ENCODE measurements at places on chromosomes 1 and 21.
A peak's percentile ranks its signal among the peaks of the same experiment; 100 is the strongest.

DNA sequence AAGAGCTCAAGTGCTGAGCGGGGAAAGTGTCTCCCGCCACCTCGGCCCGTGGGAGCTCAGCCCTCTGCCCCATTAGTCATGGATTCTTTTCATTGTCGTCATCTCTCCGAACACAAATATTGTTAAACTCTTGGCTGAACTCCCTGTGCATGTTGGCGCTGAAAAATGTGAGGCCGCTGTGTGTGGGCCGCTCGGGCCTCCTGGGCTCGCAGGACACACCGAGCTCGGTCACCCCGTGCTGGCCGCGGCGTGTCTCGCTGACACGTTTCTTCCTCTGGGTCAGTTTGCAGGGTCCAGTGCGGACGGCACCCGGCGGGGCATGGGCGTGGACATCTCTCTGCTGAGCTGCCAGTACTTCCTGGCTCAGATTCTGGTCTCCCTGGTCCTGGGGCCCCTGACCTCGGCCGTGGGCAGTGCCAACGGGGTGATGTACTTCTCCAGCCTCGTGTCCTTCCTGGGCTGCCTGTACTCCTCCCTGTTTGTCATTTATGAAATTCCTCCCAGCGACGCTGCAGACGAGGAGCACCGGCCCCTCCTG is 25.6 kb downstream of the SLC45A1 start:
- no peak for DNase-seq

- no peak for DNase-seq
Observed at GRCh38 chr1:112502826-112503225, 5.9 kb upstream of the WNT2B start.

DNA sequence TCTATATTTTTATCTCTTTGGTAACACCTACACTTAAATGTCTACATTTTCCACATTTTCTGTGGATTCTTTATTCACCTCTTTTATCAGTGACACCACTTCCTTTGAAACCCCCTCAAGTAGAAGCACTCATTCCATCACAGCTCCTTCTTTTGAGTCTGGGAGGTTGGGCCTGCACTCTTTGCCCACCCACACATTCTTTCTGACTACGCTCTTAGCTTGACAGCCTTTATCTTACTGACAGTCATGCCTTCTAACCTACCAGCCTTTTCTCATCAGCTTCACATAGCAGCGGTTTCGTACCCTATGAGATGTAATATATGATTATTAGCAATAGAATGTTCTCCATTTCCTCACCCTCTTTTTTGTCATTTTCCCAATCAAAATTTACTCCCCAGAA is 151.9 kb downstream of the TNFSF18 start:
- DNase-seq: no peak

DNA sequence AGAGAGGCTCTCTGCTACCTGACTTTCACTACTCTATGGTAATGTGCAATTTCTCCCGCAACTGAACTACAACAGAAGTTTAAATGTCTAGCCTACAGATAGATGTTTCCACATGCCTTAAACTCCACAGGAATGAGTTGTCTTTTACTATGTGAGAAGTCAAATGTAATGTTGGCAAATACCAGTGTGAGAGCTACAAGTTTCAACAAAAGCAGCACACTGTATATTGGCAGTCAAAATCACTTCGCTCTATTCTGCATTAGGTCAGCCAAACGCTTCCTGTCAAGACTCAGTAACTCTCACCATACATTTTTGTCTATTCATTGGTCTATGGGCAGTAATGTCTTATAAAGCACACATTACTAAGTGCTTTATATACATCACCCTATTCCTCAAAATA is 41.9 kb downstream of the LUZP1 start:
- no peak for DNase-seq

- no peak for DNase-seq
Observed at GRCh38 chr1:244361764-244362473, 89.8 kb downstream of the ADSS2 start.

- no peak for DNase-seq
Observed at GRCh38 chr1:68317543-68317942, 85.2 kb upstream of the WLS start.

DNA sequence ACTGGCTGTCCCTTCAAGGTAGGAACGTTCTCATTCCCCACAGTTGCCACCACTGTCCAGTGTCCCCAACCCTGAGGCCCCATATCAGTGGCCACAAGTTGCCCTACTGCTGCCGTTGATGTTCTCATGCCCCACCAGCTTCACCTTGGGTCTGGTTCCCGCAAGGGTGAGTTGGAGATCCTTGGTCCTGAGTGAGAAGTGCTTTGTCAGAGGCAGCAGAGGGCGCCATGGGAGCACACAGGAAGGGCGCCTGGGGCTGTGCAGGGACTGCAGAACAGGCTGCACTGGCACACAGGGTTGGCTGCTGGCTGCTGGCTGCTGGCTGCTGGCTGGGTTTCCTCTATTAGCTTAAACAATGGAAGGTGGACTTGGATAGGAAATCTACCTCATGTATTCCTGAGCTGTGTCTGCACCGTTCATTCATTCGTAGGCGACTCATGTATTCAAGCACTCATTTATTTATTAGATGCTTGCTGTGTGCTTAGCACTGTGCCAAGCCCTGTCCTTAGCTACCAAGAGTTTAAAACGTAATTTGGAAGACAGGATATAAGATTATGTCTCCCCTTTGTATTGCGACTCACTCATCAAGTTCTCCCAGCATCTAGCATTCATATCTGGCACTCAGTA is 2.1 kb upstream of the S100A9 start:
- DNase-seq: peak; percentile 89

- DNase-seq: no peak
Observed at GRCh38 chr1:36328713-36329112, 5.3 kb upstream of the EVA1B start.

GRCh38 chr1:157301477-157302198 is 163.4 kb upstream of the ETV3 start:
- DNase-seq: no peak

DNA sequence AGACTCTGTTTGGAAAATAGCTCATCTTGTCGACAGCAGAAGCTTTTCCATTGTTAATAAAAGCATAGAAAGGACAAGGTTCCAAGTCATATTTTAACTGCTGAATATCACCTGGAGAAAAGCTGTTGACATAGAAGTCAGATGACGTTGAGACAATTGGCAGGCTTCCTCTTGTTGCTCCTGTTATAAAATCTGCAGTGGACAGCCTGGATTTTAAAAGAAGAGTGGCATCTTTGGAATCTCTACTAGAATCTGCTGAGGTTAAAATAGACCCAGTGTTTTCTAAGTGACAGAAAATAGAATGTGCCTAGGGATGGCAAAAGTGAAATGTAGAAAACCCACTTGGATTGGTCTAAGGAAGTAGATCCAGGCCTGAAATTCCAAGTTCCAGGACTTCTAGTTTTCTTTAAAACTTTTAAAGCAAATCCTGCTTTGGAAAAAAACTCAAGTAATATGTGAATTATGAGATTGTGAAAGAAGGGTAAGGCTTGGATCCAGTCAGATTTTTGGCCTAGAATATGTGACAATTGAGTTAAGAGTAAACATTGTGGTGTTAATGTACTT is 53.6 kb upstream of the NEXN start:
- no peak for DNase-seq

GRCh38 chr1:210294999-210295745 is 33.5 kb upstream of the HHAT start:
- no peak for DNase-seq

- no peak for DNase-seq
Observed at GRCh38 chr21:28554660-28555475, 437.8 kb downstream of the LTN1 start.

- no peak for DNase-seq
Observed at GRCh38 chr1:230268371-230269170, 157.6 kb downstream of the PGBD5 start.

DNA sequence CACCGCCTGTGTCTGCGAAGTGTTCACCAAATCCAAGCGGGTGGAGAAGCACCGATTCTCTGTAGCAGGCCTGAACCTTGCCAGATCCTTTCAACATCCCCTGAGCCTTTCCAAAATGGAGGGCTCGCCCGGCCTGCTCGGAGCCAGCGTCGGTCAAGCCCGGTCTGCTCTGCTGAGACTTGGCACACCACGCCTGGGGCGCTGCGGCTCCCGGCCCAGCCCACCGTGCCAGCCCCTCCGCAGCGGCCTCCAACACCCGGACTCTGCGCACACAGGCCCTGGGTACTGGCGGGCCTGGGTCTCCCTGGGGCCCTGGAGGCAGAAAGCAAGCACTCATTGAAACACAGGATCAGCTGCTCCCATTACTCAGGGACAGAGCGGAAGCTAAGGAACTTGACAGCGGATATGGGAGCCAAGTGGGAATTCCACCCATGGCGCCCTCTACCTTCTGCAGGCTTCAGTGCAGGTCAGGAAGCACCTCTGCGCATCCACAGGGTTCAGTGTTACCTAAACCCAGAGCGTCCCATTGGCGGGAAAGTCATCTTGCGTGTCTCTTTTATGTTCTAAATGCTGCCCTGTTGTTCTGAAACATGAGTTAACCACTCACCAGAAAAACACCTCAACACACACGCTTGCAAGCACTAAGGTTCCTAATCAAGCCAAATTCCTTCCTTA is 159.9 kb downstream of the ZBTB18 start:
- DNase-seq: no peak

- no peak for DNase-seq
Observed at GRCh38 chr1:236041631-236042618, 23.0 kb downstream of the NID1 start.

DNA sequence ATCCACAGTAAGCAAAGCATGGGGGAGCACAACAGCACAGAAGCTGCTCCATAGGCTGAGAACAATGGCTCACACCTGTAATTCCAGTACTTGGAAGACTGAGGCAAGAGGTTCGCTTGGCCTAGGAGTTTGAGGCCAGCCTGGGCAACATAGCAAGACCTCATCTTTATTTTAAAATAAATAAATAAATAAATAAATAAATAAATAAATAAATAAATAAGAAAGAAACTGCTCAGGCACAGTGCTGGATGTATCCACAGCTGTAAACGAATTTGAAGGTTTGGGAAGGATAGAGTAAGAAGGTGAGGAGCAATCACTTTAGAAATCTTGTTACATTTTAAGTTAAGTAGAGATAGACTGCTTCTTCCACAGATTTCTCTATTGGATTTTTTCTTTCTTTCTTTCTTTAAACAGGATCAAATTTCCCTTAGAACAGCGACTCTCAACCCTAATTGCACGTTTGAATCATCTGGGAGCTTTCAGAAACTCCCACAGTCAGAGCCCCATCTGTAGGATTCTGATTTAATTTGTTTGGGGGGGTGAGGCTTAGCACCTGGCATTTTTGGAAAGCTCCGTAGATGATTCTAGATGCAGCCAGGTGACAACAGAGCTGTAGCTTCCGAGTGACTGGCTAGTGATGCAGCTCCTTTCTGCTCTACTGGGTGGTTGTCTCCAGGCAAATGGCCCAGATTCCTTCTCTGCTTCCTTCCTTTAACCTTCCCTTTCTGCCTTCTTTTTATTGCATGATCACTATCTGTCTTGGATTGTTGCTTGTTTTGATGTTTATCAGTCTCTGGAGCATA is 53.5 kb downstream of the S1PR1 start:
- DNase-seq: no peak

DNA sequence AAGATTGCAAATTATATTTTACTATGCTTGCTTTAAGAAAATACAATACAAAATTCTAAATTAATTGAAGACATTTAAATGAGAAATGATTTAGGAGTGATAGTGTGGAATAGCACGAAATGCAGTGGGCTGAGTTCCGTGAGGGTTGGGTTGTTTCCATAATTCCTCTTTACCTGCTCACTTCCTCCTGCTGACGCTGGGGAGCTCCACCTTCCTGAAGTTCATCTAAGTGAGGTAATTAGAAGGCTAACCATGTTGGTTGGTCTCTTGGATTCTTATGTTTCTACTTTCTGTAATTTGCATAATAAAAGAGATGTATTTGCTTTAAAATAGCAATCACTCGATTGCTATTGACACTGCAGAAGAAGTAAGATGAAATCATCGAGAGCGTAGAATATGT is 4.7 kb downstream of the OR14I1 start:
- DNase-seq: no peak

DNA sequence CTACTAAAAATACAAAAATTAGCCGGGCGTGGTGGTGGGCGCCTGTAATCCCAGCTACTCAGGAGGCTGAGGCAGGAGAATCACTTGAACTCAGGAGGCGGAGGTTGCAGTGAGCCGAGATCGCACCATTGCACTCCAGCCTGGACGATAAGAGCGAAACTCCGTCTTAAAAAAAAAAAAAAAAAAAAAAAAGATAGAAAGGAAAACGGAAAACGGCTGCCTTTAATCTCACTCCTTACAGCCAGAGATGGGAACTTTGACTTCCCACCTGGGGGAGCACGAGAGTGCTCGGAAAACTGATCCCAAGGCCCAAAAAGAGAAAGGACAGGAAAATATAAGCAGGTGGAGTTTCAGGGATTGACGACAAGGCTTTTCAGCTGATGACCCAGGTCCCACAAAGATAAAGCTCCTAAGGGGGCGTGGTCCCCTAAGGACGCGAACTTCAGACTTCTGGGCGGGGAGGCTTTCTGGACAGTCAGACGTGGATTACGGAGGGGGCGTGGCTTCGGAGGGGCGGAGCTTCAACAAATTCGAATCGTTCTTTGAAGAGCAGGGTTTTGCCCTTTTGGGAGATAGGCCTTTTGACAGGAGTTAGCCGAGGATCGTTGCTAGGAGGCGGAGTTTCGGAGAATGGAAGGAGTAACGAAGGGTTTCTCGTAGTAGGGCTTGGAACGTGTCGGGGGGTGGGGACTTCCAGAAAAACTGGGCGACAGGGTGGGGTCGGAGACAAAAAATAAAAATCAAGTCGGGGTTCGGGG is 958 bp upstream of the CKS1B start:
- peak; percentile 99 for DNase-seq

DNA sequence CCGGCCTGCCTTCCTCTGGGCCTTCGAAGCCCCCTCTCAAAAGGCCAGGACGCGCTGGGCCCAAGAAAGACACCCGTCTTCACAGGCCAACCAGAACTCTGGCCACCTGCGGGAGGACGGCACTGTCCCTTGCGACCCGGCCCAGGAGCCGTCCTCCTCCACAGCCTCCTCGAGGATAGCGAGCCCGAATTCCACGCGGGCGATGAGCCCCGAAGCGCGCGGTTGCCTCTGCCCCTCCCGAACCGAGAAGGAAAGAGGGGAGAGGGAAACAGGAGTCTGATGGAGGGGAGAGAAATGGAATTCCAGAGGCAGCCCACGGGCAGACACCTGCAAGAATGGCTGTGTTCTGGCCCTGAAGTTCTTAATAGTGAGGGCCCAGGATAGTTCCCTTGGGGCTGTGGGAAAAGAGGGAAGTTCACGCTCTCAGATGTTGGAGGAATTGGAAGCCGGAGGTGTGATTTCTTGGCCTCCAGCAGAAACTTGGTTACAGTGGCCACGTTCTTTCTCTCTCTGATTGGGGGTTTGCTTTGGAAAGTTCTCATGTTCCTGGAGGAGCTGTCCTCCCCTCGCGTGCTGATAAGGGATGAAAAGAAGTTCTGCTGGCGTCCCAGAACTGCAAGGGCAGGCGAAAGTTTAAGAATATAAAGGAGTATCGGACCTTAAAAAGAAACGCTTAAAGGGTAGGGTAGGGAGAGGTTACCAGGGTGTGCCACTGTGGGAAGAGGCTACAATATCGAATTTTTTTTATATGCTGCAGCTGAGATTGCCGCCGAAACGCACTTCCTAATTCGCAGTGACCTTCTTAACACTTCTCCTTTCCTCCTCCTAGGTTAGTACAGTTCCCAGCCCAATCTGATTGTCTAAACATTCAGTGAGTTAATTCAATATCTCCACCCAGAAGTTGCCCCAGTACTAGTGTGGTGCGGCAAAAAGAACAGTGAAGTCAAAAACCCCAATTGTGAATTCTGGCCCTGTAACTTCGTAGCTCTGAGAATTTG is 5.8 kb upstream of the SLC44A5 start:
- no peak for DNase-seq

GRCh38 chr1:221363039-221363438 is 378.9 kb downstream of the DUSP10 start:
- DNase-seq: no peak

- DNase-seq: no peak
Observed at GRCh38 chr1:212506666-212507065, 73.9 kb downstream of the NENF start.
